ENCODE measurements at places on chromosomes 16 and 17.
A peak's percentile ranks its signal among the peaks of the same experiment; 100 is the strongest.

GRCh38 chr17:81245665-81246342 lies 6.7 kb downstream of the NDUFAF8 start:
- no peak for DNase-seq

DNA sequence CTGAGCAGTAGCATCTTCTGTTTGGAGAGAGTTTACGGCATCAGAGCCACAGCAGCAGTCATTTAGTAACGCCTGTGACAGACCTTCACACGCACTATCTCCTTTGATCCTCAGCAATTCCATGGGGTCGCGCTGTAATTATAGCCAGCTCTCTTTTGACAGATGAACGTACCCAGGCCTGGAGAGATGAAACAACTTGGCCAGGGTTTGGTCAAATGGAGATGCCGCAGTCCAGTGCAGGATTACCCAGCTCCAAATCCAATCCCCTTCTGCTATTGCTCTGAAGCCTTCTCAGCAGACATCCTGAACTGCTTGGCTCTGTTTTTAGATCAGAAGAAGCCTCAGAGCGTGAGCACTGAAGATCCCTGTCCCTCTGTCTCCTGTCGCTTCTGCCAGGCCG lies 83.9 kb downstream of the SOX9 start:
- DNase-seq, result peak; percentile 26

- DNase-seq, result no peak
Observed at GRCh38 chr16:49599704-49600103, 226.1 kb downstream of the C16orf78 start.

DNA sequence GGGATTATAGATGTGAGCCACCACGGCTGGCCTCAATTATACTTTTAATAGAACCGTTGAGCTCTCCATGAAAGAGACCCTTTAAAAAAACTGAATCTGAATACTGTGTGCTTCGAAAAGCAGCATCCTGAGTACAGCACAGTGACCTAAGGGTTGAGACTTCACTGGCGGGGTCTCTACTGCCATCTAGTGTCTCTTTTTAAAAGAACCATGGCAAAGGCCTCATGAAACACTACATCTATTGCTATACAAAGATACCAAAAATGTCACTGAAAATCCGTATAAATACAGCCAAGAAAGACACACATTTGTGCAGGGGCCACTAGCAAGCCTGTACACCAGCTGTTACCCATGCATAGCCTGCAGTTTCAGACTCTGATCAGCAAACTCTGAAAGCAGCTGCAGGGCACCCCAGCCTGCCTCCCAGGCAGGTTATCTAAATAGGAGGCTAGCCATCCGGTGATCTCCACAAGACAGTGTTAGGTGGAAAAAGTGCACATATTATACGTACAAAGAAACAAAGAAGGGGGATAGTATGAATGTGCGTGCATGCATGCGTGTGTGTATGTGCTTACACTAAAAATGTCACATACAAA lies 35.3 kb downstream of the NPLOC4 start:
- DNase-seq, result peak; percentile 72

DNA sequence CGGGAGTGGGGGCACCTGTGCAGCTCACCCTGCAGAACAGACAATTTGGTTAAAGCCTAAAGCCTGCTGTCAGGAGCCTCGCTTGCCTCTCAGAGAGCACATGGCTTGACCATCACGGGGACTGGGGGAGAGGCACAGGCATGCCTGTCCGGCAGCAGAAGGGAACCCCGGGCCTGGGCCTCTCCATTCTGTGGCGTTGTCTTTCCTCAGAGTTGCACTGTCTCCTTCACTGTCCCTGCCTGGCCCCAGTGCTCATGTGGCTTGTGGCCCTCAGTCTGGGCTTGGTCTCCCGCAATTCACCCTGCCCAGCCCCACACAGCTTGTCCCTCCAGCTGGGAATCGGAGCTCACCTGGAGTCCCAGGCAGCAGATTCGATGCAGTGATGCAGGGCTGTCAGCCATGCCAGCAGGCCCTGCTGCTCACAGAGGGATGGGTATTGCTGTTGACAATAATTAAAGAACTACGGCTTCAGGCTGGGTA lies 189.9 kb downstream of the SEC14L1 start:
- DNase-seq, result no peak

DNA sequence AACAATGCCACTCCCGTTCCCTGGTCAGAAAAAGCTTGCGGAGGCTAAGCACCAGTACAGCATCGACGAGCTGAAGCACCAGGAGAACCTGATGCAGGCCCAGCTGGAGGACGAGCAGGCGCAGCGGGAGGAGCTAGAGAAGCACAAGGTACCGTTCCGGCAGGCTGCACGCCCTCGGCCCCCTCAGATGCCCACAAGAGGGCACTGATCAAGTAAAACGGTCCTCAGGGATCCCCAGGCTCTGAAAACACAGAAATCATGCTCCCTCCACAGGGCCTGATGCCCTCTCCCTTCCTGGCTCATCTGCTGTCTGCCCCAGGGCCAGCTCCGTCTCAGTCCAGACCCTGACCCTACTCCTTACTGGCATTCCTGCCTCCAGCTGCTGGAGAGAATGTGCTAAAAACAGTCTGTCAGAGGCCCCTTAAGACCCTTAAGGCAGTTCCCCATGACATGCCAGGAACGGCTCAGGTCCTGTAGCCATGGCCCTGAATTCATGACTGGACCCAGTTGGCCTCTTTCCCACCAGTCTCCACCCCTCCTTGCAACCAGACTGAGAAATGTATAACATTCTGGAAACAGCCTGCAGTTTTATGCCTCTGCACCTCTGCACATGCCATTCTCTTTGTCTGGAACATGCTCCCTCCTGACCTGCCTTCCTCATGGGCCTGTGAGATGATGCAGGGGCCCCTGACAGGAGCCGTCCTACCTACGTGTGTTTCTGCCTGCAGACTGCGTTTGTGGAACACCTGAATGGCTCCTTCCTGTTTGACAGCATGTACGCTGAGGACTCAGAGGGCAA lies 21.8 kb downstream of the DRC3 start:
- DNase-seq, result peak; percentile 80

GRCh38 chr17:18102640-18103039 lies 5.9 kb upstream of the MYO15A start:
- DNase-seq, result no peak

DNA sequence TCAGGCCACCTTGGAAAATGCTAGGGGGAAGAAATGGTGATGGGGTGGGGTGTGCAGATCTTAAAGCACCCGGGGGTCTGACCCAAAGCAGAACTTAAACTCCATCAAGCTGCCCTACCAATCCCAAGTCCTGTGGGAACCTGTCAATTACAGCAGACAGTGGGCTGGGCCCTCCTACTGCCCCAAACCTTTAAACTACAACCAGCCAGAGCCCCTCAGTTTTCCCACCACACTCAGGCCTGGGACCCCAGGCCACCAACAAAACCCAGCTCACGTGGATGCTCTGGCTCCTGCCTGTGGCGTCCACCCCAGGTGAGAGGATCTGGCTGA lies 2.7 kb downstream of the MYO18A start:
- DNase-seq, result no peak

DNA sequence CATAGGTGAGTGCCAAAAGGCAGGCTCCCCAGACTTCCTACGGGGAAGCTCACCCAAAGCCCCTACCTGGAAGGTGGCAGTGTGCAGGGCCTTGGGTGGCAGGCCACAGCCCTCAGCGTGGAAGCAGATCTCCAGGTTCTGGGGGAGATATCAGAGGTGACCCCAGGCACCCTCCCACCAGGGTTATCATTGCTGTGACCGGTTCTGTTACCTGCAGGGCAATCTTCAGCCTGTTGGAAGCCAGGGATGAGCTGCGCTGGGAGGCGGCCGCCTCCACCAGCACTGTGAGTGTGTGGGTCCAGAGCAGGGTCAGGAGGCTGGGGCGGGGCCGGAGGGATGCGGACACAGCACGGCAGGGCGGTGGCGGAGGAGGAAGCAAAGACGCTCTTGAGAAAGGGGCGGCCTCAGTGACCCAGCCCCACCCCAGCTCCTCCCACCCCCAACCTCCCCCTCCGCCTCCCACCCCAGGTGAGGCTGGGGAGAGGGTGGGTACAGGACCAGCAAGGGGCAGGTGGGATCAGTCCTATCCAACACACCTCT lies 13.1 kb downstream of the UNC13D start:
- no peak for DNase-seq

GRCh38 chr17:49388692-49389513 lies 25.8 kb downstream of the PHB1 start:
- no peak for DNase-seq

- DNase-seq, result no peak
Observed at GRCh38 chr17:10195090-10195805, 3.2 kb downstream of the GAS7 start.

- no peak for DNase-seq
Observed at GRCh38 chr16:27704252-27704651, 154.3 kb downstream of the KATNIP start.

DNA sequence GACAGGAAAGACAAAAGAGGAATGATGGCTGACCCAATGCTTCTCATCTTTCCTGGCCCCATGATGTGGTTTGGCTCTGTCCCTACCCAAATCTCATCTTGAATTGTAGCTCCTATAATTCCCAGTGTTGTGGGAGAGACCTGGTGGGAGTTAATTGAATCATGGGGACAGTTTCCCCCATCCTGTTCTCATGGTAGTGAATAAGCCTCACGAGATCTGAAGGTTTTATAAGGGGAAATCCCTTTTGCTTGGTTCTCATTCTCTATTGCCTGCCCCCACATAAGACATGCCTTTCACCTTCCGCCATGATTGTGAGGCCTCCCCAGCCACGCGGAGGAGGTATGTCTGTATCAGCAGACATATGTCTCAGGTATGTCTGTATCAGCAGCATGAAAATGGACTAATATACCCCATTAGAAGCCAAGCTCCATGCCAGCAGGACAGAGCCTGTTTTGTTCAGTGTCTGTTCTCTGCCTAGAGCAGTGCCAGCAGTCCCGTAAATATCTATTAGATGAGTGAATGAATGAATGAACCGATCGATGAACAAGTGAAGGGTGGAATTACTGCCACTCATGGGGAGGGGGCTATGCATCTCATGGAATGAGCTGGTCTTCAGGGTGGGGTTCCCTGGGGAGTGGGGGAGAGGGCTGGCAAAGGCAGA lies 304.4 kb downstream of the SOX9 start:
- DNase-seq, result no peak

GRCh38 chr16:6827267-6827666 lies 505.4 kb upstream of the RBFOX1 start:
- no peak for DNase-seq
